ENCODE measurements at places on chromosomes 11 and 22.

DNA sequence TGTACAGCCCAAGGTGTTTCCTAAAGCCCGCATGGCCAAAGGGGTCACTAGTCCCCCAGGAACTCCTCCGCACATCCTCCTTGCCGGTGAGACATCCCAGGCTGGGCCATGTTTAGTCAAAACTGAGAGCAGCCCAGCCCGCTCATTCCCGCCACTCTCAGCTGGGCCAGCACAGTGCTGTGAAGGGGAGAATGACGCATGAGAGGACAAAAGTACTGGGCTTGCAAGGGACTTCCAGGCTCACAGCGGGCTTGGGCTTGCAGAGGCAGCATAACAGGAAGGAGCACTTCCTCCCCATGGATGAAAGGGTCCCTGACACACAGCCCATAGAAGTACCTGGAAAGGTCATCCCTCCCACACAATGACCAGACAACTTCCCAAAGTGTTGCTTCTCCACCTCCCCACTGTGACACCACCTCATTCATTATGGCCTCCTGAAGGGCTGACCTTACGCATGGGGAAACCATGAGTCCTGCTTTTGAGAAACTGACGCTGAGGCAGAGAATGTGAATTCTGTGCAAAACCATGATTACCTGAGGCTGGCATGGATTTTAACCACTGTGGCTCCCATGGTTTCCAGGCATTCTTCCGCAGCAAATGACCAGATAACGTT, 19.1 kb downstream of the ETS1 start:
- no peak for DNase-seq

DNA sequence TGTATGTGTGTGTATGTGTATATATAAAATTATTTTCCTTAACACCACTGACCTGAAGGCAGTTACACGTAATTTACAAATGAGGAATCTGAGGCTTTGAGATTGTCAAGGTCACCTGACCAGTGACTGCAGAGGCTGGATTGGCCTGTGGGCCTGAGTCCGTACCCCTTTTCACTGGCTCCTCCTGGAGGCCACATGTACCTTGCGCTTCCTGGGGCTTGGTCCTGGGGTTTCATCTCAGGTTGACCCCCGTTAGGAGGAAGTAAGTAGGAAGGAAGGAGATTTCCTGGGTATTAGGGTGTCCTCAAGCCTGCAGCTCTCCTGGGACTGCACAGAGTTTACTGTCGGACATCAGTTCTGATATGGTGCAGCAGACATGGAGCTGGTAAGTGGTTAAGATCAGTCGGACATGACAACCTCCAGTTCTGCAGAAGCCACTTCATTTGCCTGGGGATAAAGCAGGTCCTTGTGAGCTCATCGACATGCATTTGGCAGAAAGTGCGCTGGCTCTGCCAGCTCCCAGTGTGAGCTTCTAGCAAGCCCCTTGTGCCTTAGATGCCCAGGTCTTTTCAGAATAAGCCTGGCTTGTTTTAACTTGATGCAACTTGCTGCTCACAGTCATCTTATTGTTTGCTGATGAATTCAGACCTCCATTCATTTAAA, 36.6 kb downstream of the ST3GAL4 start:
- no peak for DNase-seq

DNA sequence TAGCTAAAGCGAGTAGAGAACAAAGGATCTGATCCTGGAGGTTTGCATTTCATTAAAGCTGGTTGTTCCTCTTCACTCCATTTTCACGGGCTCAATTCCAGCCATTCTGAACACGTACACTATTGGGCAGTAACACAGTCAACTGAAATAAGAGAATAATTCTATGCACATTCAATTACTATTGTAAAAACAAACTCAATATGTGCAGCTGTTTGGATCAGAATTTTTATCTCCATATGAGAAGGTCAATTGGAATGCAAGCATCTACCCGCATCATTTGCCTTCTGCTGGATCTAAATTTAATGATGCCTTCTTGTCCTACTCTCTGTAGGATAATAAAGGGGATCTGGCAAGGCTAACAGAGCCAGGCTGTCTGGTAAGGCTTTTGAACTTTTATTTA, 562.8 kb upstream of the CCDC179 start:
- DNase-seq = no peak

DNA sequence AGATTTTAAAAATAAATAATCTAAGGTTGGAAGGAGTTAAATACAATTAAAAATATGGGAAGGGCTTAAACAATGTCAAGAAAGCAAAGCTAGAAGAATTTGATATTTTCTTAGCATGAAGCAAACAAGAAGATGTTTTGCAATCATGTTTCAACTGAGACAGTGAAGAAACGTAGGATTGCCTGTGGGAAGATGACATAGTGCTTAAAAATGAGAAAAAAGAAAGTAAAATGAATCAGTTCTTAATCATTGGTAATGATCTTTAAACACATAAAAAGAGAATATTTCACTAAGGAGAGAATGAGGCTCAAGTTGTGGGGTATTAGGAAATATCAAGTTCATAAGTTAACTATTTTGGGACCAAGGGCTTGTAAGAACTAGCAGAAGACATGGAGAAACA, 855.0 kb downstream of the METTL15 start:
- DNase-seq = no peak

GRCh38 chr22:21697021-21697771, 31.4 kb downstream of the PPIL2 start:
- DNase-seq = no peak

GRCh38 chr11:19105011-19105410, 12.0 kb upstream of the ZDHHC13 start:
- DNase-seq = no peak

DNA sequence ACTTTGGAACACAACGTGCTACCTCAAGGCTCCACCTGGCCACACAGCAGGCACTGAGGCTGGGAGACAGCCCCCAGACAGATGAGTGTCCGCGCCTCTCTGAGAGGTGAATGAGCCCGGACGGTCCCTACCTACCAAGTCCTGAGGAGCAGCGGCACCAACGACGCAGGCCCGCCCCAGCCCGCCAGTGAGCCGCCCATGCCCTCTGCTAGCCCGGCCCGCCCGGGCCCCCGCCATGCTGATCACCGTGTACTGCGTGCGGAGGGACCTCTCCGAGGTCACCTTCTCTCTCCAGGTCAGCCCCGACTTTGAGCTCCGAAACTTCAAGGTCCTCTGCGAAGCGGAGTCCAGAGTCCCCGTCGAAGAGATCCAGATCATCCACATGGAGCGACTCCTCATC, at the start of gene DDI1:
Gene DDI1, plus strand, starts transcription at position 53 of the 400 bp plus-strand sequence. Its CDS starts 183 bp downstream, at position 236.
- DNase-seq = no peak

- DNase-seq = no peak
Observed at GRCh38 chr11:9575260-9576240, 2.1 kb downstream of the WEE1 start.

DNA sequence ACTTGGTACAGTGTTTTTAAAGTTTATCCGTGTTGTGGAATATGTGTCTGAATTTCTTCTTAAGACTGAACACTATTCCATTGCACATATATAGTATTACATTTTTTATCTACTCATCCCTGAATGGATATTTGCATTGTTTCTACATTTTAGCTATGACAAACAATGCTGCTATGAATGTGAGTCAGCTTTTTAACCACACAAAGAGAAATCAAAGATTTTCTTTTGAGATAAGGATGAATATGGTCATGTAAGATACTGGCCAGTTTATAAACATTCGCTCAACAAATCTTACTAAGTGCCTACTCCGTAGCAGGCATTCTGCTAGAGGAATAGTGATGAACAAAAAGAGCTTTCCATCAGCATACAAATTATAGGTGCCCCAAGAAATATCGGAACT, 16.5 kb upstream of the OR9G4 start:
- DNase-seq = no peak

DNA sequence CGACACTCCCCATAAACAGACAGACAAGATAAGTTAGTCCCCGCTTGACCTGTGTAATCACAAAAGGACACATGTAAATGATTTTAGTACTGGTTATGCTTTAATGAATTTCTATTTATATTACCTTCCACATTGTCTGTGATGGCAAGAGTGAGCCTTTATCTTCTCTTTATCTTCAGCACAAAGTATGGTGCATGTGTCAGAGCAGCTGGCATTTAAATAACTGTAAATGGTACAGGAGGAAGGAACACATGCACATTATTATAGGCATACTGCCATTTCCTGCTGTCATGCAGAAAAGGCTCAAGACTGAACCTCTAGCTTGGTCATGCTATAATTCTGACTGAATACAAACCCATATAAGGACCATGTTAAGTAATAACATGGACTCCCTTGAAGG, 1342.7 kb upstream of the TENM4 start:
- DNase-seq = no peak

DNA sequence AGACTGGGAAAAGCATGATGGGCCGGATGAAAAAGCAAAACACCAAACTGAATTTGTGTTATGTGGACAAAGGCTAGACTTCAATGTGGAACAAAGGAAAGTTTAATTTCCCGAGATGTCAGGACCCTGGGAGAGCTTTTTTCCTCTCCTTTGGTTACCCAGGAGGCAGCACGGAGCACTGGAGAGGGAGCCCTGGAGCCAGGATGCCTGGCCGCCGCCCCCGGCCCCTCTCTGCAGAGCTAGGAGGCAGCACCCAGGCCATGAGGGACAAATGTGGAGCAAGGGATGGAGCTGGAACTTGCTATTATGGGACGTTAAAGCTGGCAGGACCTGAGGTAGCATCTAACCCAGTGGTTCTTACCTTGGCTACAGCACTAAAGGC, 108.9 kb downstream of the MORC2 start:
- no peak for DNase-seq

- no peak for DNase-seq
Observed at GRCh38 chr22:24510637-24511625, 15.8 kb downstream of the UPB1 start.

- no peak for DNase-seq
Observed at GRCh38 chr22:19799322-19800190, 39.0 kb downstream of the TBX1 start.

GRCh38 chr11:64028398-64029115, 7.2 kb upstream of the FLRT1 start:
- no peak for DNase-seq

GRCh38 chr22:39276440-39277141, 31.8 kb upstream of the PDGFB start:
- DNase-seq = no peak

DNA sequence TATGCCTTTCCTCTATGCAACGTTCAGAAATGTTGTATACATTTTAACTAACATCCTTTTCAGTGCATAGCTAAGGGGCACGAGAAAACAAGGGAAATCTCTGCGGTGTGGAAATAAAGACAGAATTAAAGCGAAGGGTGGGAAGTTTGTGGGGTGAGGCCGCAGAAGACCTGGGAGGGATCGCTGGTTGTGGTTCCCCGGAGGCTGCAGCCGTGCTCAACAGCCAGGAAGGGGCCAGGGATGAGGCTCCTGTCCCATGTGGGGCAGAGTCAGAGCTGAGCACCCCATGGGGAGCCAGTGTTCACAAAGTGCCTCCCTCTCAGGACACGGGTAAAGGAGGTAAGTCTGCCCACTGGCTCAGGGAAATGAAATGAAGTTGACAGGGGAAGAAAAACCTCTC, 67.5 kb downstream of the MYEOV start:
- DNase-seq = no peak

- DNase-seq = no peak
Observed at GRCh38 chr11:109514313-109515018, 92.5 kb downstream of the C11orf87 start.

GRCh38 chr11:69444381-69445130, 36.9 kb upstream of the LINC01488 start:
- no peak for DNase-seq

- DNase-seq = no peak
Observed at GRCh38 chr22:41152902-41153301, 52.2 kb upstream of the L3MBTL2 start.

GRCh38 chr22:21762712-21763581, 27.4 kb upstream of the YPEL1 start:
- DNase-seq = peak; percentile 33

- no peak for DNase-seq
Observed at GRCh38 chr22:35674335-35674734, 26.1 kb downstream of the APOL6 start.
